ENCODE measurements at places on chromosomes 12 and 14.

DNA sequence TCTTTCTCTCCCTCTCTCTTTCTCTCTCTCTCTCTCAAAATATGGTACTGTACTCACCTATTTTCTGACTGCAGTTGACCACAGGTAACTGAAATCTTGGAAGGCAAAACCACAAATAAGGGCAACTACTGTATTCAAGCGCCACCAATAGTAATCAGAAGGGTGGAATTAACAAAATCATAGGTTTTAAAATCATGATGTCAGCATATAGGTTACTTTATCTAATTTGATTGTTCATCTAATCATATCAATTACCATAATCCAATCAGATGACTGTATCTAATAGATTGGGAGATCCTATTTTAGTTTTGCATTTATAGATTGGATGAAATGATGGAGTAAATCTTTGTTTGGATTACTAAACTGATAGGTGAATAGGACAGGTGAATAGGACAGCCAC is 155.8 kb upstream of the KITLG start:
- no peak for DNase-seq

- no peak for DNase-seq
These were observed 182.8 kb downstream of the SLC5A8 start for GRCh38 chr12:101027200-101027599.

GRCh38 chr12:63394349-63394748 is 243.3 kb upstream of the AVPR1A start:
- no peak for DNase-seq

- peak; percentile 74 for DNase-seq
These were observed 11.0 kb upstream of the AEBP2 start for GRCh38 chr12:19428246-19428645.

DNA sequence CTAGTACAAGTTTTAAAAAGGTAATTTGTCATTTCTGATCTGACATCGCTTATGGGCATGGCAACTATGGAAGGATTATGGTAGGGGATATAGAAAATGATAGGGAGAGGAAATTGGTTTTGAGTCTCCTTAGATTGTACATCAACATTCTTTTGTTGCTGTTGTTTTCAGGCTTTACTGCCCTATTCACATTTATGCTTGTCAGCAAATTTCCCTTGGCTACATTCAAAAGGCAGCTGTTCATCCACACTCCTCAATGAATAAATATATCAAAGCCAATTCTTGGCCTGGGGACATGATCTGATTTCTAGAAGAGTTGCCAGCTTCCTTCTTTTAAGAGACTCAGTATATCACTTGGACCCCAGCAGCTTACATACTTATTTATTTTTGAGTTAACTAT is 283.4 kb downstream of the CEP128 start:
- no peak for DNase-seq

- DNase-seq = no peak
These were observed 204.9 kb downstream of the DAD1 start for GRCh38 chr14:22384167-22384549.

GRCh38 chr12:9634177-9634803 is 26.6 kb upstream of the KLRB1 start:
- peak; percentile 44 for DNase-seq

DNA sequence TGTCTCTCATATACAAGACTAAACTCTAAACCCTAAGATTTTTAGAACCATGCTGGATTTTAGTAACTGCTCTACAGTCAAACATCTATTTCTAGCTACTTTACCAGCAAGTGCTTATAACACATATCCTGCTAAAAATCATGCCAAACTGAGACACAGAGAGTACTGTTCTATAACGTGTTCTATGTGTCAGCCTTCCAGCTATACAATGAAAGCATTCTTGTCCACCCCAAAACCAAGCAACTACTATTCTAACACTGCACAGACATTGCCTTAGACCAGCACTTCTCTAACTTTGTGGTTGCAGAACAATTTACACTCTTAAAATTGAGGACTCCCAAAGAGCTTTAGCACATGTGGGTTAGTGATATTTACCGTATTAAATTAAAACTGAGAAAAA is 85.7 kb downstream of the SPPL3 start:
- no peak for DNase-seq

GRCh38 chr12:3463921-3464320 is 27.1 kb upstream of the PRMT8 start:
- DNase-seq = no peak

All from iris pigment epithelial cell (primary cell).